ENCODE measurements at places on chromosomes 7 and 10.

- DNase-seq = no peak
Measured at GRCh38 chr7:122492007-122492406, 187.5 kb upstream of the FEZF1 start.

DNA sequence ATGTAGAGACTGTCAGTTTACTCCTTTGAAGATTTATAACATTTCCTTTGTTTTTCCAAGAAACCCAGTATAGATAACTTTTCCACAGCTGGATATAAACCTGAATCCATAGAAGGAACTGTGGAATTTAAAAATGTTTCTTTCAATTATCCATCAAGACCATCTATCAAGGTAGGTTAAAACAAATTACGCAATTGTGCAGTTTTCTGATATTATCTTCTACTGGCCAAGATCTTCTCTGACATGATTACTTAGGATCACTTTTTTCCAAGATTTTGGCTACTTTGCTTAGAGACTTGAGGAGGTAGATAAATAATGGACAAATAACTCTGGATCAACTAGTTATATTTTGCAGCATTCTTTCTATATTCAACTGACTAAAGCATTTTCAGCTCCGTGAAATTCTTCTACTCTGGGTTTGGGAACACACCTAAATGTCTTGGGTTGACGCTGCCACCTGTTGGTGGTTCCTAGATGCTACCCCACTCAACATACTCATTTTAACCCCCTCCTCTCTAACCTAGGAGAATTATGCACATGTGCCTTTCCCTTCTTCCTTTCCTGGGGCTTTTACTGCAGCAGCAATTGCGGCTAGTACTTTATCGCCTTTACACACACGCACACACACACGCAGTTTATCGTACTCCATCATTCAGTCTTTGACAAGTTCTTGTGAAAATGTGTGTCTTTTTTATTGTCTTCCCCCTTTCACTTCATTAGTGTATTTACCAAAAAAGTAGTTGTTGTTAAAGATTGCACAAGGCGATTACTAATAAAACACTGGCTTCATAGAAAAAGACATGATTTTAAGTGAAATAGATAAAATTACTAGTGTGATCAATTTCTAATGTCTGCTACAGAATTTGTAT is 32.7 kb downstream of the ABCB5 start:
- no peak for DNase-seq

- no peak for DNase-seq
Measured at GRCh38 chr10:78218798-78219490, 185.3 kb downstream of the RPS24 start.

DNA sequence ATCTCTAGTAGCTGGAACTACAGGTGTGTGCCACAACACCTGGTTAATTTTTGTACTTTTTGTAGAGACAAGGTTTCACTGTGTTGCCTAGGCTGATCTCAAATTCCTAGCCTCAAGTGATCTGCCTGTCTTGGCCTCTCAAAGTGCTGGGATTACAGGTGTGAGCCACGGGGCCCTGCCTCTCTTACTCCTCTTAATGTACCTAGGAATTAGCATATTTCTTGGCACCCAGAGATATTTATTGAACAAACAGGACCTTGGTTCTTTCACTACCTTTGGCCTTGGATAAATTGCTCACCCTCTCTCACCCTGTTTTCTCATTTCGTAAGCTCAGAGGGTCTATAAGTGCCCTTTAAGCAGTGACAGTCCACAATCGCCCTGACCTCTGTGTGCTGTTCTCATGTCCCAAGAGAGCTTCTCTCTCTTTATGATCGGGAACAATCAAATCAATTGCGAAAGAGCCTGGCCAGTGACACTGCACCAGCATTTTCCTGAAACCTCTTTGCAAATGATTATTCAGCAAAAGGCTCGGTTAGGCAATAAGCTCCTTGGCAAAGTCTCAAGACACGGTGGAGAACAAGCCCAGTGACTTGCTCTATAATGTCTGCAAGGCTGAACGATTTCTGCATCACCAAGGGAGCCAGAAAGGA is 117.7 kb downstream of the APBB1IP start:
- DNase-seq = no peak

GRCh38 chr7:88140947-88141346 is 78.9 kb downstream of the SRI start:
- DNase-seq = no peak

GRCh38 chr7:117237646-117238045 is 85.2 kb downstream of the WNT2 start:
- no peak for DNase-seq

- DNase-seq = no peak
Measured at GRCh38 chr10:30073045-30073766, 13.8 kb upstream of the JCAD start.

DNA sequence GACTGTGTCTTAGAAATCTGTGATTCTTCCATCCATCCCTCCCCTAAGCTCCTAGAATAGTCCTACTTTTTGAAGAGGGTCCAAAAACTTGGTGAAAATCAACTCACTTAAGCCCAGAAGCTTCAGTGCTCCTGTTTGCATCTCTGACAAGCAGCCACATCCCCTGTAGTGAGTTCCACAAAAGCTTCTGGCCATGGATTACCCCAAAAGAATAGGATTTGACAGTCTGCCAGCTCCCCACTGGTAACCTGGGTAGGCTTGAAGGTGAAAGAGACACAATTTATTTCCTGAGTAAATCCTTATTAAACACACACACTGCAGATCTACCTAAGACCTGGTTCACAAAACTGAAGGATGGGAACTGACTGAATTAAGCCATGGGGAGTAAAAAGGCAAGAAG is 46.5 kb downstream of the LGI1 start:
- DNase-seq = no peak

- DNase-seq = no peak
Measured at GRCh38 chr7:158125091-158125490, 462.5 kb downstream of the PTPRN2 start.

GRCh38 chr10:76035206-76036110 is 604.0 kb downstream of the LRMDA start:
- DNase-seq = no peak

DNA sequence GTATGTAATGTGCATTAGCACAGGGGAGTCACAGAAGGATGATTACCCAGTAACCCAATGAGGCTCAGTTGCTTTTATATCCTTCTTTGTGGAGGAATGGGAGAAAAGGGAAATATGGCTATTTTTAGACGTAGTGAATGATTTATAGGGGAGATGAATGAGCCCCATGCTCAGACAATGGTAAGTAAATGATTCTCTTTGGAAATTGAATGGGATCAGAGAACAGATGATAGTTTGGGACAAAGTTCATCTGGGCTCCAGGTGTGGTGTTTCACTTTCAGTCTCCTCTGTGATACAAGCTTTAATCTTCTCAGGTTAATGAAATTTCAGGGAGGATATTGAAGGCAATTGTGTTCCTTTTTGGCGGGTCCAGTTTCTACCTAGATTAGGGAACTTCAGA is 63.0 kb upstream of the MPP7 start:
- DNase-seq = no peak

GRCh38 chr10:14873090-14873760 is 5.4 kb upstream of the SUV39H2 start:
- DNase-seq = no peak

- DNase-seq = no peak
Measured at GRCh38 chr7:19322002-19322401, 176.8 kb upstream of the FERD3L start.

DNA sequence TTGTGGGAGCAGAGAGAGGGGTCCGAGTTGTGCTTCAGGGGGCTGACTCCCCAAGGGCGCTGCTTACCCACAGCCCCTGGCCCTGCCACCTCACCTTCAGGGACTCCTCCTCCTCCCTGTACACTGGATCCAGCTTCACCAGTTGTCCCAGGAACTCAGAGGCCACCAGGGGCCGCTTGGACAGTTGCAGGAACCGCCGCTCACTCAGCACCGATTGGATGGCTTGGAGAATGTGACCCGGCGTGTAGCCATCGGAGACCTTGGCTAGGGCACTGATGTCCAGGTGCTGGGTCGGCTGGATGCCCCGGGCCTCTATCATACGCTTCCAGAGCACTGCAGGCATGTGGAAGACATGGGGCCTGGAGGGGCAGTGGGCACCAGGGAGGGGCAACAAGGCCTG is 4.5 kb upstream of the ASB10 start:
- DNase-seq = no peak

DNA sequence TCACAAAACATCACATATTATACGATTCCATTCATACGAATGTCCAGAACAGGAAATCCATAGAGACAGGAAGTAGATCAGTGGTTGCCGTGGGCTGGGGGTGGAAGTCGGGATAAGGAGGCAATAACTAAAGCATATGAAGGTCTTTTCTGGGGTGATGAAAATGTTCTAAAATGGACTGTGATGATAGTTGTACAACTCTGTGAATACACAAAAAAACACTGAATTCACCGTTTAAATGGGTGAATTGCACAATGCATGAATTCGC is 3.2 kb upstream of the INSIG1 start:
- no peak for DNase-seq

- no peak for DNase-seq
Measured at GRCh38 chr7:31335161-31335856, 5.2 kb downstream of the NEUROD6 start.

DNA sequence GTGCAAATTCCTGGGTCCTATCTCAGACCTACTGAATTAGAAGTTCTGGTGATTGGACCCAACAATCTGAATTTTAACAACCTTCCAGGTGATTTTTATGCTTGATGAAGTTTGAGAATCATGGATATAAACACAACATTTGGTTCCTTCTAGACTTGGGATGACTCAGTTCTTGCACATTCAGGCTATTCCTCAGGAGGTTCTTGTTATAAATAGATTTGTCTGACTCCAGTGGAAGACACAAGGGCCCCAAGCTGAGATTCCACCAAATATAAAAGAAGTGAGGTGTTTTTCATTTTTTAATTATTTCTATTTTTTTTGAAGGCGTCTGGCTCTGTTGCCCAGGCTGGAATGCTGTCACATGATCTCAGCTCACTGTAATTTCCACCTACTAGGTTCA is 9.4 kb upstream of the TAS2R16 start:
- DNase-seq = no peak

- DNase-seq = no peak
Measured at GRCh38 chr10:119597405-119598186, 832 bp upstream of the TIAL1 start.
